Endothelial cell of umbilical vein (primary cell): ENCODE measurements at places on chromosomes 7 and 10. TPM values are rescaled to one million over a fixed set of nuclear protein-coding genes. Genes with fewer than 3 reads are reported as not detected.

DUS4L gene
- 9.6 and 9.8 TPM in 2 replicates for total RNA-seq

HOXA1 gene
- total RNA-seq, result 1.5 and 2.4 TPM in 2 replicates

GRCh38 chr7:155558961-155559360 lies 12.6 kb upstream of the CNPY1 start:
- DNase-seq, result no peak
- no peak overlapping the region for H3K27ac ChIP-seq
- H3K4me1 ChIP-seq, result no peaks in the 10 kb centered on the region
- no peaks in the 10 kb centered on the region for H3K27me3 ChIP-seq
- no peak overlapping the region for H3K4me3 ChIP-seq

DNA sequence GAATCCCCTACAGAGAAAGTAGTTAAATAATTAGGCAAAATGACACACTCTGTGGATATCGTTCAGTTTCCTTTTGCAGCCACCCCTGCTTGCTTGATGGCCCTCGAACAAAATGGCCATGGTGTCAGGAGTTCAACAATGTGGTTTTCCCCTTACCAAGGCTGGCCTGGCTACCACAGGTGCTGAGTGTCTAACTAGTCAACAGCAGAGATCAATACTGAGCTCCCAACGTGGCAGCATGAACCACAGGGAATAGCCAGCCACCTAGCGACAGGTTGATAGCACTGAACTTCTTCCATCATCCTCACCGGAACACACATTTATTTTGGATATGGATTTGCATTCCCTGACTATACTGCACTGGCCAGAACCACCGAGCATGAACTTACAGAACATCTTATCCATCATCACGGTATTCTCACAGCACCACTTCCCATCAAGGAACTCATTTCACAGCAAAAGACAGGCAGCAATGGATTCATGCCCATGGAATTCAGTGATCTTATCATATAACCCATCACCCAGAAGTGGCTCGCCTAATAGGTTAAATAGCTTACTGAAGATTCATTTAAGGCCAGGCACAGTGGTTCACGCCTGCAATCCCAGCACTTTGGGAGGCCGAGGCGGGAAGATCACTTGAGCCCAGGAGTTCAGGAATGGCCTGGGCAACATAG lies 6.3 kb downstream of the C10orf67 start:
- no peaks in the 10 kb centered on the region for H3K27me3 ChIP-seq
- H3K4me1 ChIP-seq, result no peaks in the 10 kb centered on the region
- H3K27ac ChIP-seq, result no peak overlapping the region
- no peaks in the 10 kb centered on the region for H3K36me3 ChIP-seq
- no peak for DNase-seq

DNA sequence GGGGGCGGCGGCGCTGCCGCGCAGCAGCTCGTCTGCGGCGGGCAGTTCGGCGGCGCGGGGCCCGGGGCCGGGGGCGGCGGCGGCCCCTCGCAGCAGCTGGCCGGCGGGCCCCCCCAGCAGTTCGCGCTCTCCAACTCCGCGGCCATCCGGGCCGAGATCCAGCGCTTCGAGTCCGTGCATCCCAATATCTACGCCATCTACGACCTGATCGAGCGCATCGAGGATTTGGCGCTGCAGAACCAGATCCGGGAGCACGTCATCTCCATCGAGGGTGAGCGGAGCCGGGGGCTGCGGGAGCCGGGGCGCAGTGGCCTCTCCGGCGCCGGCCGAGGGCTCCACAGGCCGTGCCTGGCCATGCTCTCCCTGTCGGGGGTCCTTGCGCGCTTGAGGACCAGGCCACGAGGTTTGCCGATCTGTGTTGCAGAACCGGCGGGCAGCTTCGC lies 548 bp downstream of the AGAP3 start:
- H3K27me3 ChIP-seq, result no peaks in the 10 kb centered on the region
- peaks cover 59% of the 10 kb centered on the region for H3K4me1 ChIP-seq
- H3K36me3 ChIP-seq, result peaks cover 1% of the 10 kb centered on the region
- peak overlapping the region; percentile 98 for H3K27ac ChIP-seq
- no peak for DNase-seq
- H3K4me3 ChIP-seq, result peak overlapping the region; percentile 96

DNA sequence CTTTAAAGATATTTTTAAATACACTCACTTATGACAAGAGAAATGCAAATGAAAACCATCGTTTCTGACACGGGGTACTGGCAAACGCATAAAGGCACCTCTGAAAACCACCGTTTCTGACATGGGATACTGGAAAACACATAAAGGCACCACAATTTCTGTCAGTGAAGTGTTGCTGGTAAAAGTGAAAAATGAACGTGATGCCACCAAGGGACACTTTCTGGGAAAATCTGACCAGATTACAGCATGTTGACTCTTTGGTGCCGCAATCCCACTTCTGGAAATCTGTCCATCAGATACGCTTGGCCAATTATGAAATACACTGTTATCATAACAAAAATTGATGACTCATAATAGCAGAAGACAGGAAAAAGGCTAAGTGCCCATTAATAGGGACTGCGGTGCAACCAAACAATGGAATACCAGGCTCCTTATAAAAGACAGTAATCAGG lies 131.7 kb downstream of the ZMYND11 start:
- H3K27me3 ChIP-seq, result no peaks in the 10 kb centered on the region
- DNase-seq, result peak; percentile 73
- H3K4me3 ChIP-seq, result no peak overlapping the region
- peaks cover 10% of the 10 kb centered on the region for H3K4me1 ChIP-seq
- no peak overlapping the region for H3K27ac ChIP-seq

CALML5 gene
- total RNA-seq, result not detected in 2 replicates

ITPRID1 gene
- not detected in 2 replicates for total RNA-seq

DNA sequence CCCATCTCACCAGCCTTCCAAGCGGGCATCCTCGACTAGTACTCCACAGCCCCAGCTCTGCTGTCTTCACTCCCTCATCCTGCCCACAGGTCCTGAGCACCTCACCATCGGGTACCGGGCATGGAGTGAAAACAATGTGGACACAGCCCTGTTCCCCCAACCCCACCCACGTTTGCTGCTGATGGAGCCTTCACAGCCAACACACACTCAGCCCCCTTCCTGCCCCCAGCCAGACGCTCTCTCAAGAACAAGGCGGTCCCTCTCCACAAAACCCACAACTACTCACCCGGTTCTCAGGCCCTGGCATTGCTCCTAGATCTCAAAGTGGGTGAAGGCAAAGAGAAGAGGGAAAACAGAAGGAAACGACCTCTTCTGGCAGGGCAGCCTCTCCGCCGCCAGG lies 56.1 kb downstream of the SLIT1 start:
- no peak for DNase-seq
- H3K27ac ChIP-seq, result no peak overlapping the region
- no peaks in the 10 kb centered on the region for H3K36me3 ChIP-seq
- no peak overlapping the region for H3K4me3 ChIP-seq
- no peaks in the 10 kb centered on the region for H3K4me1 ChIP-seq
- no peaks in the 10 kb centered on the region for H3K27me3 ChIP-seq

LHFPL3 gene
- total RNA-seq, result not detected in 2 replicates

SEC61G gene
- total RNA-seq, result 201 and 206 TPM in 2 replicates

DNA sequence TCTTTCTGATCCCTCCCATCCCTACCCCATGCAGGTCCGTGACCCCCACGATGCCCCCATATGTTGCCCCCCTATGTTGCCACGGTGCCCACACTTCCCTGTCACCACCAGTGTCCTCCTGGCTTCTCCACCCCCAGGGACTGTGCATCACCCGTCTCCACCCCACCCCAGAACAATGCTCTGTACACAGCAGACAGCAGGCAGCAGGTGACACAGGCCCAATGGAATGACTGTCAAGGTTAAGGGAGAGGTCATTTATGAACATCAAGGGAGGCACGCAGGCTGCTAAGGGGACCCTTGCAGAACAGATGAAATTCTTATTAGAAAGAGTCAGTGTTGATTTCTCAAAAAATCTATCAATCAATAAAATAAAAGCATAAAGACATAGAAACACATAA lies 71.5 kb downstream of the PARP12 start:
- H3K36me3 ChIP-seq, result no peaks in the 10 kb centered on the region
- no peak for DNase-seq
- H3K27ac ChIP-seq, result no peak overlapping the region
- no peaks in the 10 kb centered on the region for H3K4me1 ChIP-seq

OR2A12 gene
- not detected in 2 replicates for total RNA-seq

C10orf67 gene
- not detected in 2 replicates for total RNA-seq

- peak; percentile 23 for DNase-seq
- no peak overlapping the region for H3K4me3 ChIP-seq
- H3K36me3 ChIP-seq, result peaks cover 3% of the 10 kb centered on the region
Measured at GRCh38 chr7:2175514-2175913, 57.2 kb downstream of the MAD1L1 start.

DNA sequence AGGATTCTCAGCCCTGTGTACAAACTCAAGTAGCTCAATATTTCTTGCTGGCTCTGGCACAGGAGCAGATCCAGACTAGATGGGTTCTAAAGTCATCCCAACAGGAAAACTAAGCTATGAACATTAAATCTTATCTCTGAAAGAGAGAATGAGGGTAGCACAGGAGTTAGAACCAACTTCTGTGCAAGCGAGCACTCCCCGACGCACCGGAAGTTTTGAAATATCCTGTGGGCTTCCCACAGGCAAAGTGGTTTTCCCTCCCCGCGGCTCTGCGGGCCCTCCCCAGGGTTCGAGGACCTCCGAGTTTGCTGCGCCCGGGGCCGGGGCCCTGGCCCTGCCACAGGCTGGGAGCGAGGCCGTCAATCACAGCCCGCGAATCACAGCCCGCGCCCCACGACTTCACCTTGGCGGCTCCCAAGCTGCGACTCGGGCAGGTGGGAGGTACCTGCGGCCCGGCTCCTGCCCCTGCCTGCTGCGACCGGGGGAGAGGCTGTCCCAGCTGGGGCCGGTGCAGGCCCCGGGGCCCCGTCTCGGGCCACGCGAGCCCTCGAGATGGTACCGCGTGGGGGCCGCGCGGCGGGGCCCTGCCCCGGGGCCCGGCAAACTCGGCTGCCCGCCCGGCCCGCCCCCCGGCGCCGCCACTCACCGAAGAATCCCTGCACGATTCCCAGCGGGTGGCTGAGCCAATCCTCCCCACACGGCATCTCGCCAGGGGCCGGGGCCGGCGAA lies 598 bp downstream of the MCMBP start:
- peaks cover 18% of the 10 kb centered on the region for H3K4me1 ChIP-seq
- no peaks in the 10 kb centered on the region for H3K36me3 ChIP-seq
- peak overlapping the region; percentile 81 for H3K27ac ChIP-seq

GRCh38 chr7:108423089-108423989 lies 32.9 kb downstream of the NRCAM start:
- no peaks in the 10 kb centered on the region for H3K36me3 ChIP-seq
- no peak overlapping the region for H3K27ac ChIP-seq
- no peak for DNase-seq
- H3K4me3 ChIP-seq, result no peak overlapping the region

DNA sequence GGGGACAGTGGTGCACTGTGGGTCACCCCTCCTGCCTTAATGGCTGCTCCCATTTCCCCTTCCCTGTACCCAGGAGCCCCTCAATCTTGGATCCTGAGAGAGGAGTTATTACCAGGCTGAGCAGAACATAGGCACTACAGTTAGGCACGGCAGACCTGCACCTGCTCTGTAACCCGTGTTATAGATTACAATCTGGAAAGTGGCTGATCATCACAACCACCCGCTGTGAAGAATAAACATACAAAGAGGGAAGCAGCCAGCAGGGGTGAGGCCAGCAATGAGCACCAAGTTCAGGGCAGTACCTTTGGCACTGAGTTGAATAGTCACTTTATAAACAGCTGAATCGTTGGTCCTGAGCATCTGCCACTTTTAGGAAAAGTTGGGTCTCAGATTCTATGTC lies 1.7 kb downstream of the CDHR1 start:
- peaks cover 31% of the 10 kb centered on the region for H3K27me3 ChIP-seq
- H3K36me3 ChIP-seq, result no peaks in the 10 kb centered on the region
- no peaks in the 10 kb centered on the region for H3K4me1 ChIP-seq
- H3K27ac ChIP-seq, result no peak overlapping the region
- DNase-seq, result no peak

DNA sequence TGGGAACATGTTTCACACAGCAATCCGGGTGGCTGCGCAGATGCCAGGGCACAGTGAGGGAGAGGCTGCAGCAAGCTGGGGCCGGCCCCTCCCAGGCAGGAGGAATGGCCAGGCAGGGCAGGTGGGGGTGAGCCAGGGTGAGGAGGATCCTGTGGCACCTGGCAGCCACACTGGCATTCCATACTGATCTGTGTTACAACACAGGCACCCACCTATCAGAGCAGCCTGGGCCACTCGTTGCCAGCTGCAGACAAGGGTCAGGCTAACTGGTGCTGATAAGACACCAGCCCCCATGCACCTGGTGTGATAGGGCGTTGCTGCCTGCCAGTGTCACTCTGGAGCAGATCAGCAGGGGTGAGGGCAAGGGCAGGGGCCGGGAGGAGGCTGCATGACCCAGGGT lies 16.6 kb upstream of the RET start:
- no peaks in the 10 kb centered on the region for H3K36me3 ChIP-seq
- H3K4me1 ChIP-seq, result no peaks in the 10 kb centered on the region
- no peak overlapping the region for H3K27ac ChIP-seq
- H3K4me3 ChIP-seq, result no peak overlapping the region

GRCh38 chr7:83579740-83580139 lies 69.2 kb downstream of the SEMA3E start:
- H3K36me3 ChIP-seq, result no peaks in the 10 kb centered on the region
- no peaks in the 10 kb centered on the region for H3K27me3 ChIP-seq
- H3K4me3 ChIP-seq, result no peak overlapping the region
- DNase-seq, result peak; percentile 54

GRCh38 chr10:17041626-17042520 lies 87.7 kb downstream of the CUBN start:
- H3K36me3 ChIP-seq, result no peaks in the 10 kb centered on the region
- DNase-seq, result no peak
- no peak overlapping the region for H3K4me3 ChIP-seq
- peaks cover 3% of the 10 kb centered on the region for H3K4me1 ChIP-seq
- no peaks in the 10 kb centered on the region for H3K27me3 ChIP-seq

GJC3 gene
- total RNA-seq, result not detected in 2 replicates

DNA sequence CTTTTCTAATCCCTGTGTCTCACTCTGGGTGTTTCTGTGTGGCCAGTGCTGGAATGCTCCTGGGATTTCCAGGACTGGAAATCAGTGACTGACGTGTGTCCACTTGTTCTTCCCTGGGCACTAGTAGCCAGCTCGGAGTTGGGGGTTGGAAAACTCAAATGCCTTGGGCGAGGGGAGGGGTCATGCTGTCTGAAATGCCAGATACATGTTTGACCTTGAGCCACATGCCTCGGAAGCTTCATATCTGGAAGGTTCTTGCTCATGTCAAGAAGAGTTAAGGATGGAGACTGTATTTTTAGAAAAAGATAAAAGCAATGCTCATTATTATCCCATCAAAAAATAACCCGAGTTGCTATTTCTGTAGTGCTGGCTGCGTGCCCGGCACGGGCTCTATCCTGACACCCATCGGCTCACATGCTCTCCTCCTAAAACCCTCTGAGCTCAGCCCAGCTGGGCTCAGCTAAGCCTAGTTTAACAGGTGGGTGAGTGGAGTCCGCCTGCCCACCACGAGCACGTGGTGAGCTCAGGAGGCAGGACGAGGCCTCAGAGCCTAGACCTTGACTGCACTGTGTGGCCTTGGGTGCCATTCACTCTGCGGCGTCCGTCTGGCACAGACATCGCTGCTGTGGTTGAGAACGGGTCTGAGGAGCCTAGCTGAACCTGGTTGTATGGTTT lies 6.4 kb downstream of the DPYSL4 start:
- no peak for DNase-seq
- H3K36me3 ChIP-seq, result peaks cover 3% of the 10 kb centered on the region
- H3K4me3 ChIP-seq, result no peak overlapping the region

ZNF438 gene
- total RNA-seq, result 11.2 and 15.1 TPM in 2 replicates
